ENCODE measurements at places on chromosomes 4 and X. TPM values are rescaled to one million over a fixed set of nuclear protein-coding genes. Genes with fewer than 3 reads are reported as not detected.

Gene LUZP4
- total RNA-seq = not detected

Gene SYN1
- total RNA-seq = 34.2 TPM

Gene TCEAL3
- 9.0 TPM for total RNA-seq

Gene PAGE2
- total RNA-seq = not detected

DNA sequence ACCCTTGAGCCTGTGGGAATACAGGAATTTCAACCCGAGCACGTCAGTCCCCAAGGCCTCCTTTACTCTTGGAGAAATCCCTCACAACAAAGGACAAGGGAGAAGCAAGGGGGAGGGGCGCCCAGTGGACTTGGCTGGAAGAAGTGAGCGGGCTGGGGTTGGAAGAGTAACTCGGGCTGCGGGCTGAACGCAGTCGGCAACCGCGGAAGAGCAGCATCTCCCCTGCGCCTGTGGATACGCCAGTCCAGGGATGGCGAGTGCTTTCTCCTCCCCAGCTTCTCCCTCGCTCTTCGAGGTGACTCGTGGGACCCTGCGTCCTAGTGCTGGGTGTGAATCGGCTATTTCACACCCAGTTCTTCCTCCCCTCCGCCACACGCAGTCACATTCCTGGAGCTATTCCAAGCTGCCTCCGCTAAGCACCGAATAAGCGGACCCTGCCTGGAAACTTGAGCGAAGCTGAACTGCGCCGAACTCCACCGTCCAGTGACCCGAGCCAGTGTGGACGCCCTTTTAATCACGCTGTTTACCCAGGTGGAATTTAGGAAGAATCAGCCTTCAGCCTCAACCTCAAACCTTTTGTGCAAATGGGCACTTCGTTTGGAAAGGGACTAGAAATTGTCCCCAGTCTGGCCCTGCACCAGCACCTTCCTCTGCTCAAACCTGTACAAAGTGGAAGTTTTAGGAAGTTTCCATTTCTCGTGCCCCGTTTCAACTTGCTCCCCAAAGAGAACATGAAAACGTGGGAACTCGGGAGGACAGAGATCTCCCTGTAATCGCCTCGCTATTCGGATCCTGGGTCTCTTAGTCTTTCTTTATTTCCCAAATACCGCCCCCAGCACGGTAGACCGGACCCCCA is 64.3 kb upstream of the WDR17 start:
- DNase-seq = peak; percentile 68

- DNase-seq = no peak
Observed at GRCh38 chrX:118420462-118420861, 74.6 kb downstream of the WDR44 start.

DNA sequence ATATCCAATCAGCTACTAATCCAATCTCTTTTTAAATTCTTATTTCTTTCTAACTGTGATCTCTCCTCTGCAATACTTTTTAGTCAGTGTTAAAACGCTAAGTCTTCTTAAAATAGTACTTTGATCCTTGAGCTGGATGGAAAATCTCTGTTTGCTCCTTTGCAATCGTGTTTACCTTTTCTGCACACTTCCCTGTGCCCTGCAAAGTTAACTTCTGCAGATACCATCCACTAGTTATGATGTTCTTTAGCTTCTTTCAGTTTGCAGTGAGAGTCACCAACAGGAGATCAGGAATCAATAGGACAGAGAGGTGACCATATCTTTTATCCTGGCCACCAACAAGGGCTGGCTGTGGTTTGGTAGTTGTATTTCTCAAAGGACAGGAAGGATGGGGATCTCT is 391.5 kb downstream of the GASK1B start:
- DNase-seq = no peak

DNA sequence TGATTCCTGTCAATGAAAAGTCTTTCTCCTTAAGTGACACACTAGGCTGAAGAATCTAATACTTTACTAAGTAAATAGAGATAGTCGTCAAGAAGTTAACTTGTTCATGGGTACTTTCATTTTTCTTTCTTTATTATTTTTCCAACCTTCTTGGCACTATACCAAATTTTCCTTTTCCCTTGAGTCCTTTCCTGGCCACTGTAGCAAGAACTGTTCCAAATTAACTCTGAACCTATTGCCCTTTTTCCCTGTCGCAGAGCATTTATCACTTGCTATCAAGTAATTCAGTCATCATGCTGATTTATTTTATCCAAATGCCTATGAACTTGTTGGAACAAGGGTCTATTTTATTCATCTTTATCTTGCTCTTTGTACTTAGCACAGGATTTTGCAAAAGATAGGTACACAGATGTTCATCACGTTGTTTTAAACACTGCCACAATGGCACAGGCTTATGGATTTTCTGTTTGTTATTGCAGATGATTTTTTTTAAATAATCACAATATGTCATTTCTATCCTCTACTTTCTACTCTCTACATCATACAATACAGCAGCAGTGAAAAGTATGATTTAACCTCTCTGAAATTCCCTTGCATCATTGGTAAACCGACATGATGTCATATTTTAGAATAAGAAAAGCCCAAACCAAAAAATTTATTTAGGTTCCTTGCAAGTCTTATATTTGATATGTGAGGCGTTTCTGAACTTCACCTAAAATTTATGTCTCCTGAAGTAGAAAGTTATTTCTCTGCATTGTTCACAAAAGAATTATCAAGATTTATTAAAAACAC is 2352.3 kb downstream of the PCDH7 start:
- DNase-seq = no peak

DNA sequence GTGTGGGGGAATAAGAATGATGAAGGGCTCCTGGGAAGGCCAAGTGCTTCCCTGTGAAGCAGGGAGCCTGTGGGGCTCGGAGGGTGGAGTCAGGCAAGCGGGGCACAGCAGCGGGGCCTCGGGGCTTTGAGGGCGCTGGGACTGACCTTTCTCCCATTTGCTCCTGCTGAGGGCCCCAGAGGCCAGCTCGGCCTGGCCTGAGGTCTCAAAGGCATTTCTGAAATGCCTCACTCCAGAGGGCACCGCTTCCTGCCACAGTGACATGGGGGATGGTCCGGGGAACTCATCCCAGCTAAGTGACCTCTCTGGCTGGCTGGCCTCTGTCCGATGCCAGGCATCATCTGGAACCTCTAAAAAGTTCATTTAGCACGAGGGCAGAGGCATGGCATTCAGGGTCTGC is 98.8 kb upstream of the STX18 start:
- no peak for DNase-seq

DNA sequence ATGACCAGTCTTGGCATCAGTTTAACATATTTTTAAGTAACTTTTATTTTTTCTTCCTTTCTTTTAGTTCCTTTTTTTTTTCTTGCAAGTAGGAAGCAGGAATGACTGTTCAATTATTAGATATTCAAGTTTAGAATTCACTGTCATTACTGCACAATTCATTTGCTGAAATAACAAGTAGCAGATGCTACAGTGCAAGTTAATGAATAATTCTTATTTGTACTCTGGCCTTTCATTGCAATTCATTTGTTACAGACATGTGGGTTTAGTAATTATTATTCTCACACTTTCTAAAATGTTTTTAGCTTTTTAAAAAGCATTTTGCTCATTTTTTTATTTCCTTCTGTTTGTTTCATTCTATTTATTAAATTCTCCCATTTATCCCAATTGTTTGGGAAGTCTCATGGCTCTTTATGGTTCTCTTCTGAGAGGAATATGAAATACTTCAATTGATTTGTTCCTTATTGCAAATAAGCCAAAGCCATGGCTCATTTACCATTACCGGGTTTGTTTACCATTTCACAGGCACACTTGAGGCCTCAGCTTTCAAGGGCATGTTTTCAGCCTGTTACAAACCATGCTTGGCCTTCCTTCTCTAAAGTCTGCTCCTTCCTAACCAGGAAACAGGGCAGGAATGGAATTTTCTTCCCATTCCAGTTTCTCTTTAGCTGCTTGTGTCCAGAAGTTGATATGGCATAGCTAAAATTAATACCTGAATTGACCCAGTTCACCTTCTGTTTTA is 4.6 kb upstream of the DCAF4L1 start:
- no peak for DNase-seq

DNA sequence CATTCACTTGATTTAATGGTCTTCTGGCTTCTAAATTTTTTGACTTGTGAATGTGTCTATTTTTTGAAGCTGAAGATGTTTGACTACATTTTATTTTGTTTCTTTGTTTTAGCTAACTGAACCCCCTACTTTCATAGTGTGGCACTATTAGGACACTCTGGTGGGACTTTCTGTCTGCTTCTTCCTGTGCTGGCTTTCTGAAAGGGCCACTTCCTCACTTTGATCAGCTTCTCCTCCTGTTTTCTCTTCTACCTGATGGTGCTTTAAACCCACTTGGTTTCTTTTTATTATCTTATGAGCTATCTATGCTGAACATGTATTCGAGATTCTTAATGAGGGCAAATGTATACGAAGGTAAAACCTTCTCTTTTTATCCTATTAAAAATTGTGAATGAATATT is 186.1 kb upstream of the CASK start:
- DNase-seq = no peak

GRCh38 chr4:876780-877179 is 50.9 kb upstream of the CPLX1 start:
- peak; percentile 41 for DNase-seq

GRCh38 chr4:108311313-108311712 is 142.6 kb upstream of the LEF1 start:
- DNase-seq = no peak

DNA sequence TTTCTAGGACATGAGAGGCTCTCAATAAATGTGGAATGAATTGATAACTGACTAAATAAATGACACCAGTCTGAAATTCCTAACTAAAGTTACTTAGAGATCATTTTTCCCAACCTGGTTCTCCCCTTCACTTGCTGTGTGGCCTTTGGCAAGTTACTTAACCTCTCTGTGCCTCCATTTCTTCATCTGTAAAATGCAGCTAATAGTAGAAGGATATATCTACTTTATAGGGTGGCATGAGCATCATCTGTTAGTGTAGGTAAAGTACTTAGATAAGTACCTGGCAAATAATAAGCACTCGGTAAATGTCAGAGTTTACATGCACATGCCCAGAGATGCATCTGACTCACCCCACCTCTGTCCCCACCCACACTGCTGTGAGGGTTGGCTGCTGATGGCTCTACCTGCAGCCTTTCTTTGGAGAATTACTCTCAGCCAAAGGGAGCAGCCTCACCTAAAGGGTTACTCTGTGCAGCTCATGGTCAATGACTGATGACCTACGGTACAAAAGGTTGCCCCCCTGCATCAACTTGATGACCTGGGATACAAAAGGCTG is 139.3 kb downstream of the CHIC2 start:
- DNase-seq = no peak

DNA sequence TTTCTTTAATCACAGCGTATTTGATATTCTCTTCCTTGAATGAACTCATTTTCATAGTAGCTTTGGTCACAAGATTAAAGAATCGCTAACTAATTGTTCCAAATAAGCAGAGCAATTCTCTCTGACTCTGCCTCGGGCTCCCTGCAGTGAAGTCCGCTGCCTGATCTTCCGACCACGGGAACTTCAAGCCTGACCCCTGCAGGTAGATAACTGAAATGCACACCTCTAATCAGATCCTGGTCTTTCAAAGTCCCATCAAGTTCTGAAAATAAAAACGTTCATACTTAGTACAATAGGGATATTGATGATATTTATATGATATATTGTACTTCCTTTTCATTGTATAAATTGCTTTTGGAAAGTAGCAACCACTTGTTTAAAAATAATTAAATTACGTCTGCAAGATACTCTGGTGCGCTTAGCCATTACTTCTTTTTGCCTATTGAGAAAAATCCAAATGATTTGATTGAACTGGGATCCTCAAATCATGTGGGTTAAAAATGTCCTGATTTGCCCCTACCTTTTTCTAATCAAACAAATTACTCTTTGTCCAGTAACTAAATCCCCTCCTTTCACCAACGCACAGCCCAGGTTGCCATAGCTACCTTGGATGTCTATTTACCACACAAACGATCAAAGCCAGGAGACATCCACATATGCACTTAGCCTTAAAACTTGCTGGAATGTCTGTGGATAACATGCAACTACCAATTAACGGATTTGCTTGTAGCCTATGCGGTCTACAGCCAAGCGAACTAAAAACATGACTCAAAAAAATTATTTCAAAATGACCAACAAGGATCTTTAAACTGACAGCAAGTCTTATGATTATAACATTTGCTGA is 4.2 kb downstream of the MID1 start:
- peak; percentile 37 for DNase-seq

GRCh38 chr4:7435471-7436061 is 836 bp upstream of the PSAPL1 start:
- no peak for DNase-seq

DNA sequence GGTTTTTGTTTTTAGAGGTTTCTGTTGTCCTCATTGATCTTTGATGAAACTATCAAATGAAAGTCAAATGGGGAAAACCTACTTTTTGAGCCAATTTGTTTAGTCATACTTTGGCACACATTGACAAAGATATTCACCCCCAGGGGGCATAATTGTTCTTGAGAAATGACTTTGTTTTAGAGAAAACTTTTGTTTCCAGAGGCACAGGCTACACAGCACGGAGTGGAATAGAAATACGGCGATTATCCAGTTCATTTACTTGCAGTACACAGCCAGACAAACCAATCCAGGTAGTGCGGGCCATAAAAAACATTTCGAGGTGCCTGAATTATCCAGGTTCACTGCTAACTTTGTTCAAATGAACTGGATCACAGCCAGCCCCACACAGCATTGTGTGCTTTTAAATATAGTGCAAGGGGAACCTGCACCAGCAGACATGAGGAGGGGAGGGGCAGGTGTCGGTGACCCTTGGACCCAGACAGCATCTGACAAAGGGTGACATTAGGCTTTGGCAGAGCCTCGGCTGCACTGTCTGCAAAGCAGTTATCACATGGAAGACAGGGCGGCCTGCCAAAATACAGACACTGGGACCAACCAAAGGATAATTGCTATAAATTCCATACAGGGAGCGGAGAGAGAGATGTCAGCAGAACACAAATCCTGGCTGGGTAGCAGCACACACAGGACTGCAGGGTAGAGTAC is 179.6 kb upstream of the NOCT start:
- no peak for DNase-seq

- DNase-seq = no peak
Observed at GRCh38 chr4:39037941-39038340, 5.7 kb upstream of the TMEM156 start.

DNA sequence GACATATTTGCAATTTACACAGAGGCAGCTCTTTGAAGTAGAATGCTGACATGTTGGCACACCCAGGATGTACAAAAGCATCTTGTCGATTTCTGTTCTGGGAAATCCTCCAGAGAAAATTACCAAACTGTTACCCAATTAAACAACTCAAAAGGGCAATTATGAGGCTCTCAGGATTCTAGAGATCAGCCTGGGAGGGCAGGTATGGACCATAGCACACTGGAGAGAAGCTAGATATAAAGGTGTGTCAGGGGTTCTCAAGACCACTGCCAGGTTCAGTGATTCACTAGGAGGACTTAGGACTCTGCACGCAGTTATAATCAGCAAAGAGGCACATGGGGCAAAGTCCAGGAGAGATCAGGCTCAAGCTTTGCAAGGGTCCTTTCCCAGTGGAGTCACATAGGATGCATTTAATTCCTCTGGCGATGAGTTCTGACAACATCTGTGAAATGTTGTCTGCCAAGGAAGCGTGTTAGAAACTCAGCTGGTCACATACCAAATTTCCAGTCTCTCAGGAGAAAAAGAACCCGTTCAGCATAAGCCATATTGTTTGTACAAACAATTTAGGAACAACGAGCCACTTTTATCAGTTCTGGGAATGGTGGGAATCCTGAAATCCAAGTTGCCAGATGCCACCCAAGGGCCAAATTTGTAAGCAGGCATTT is 100.8 kb downstream of the SYTL5 start:
- no peak for DNase-seq
